Pulmonary artery endothelial cell (primary cell): ENCODE measurements at places on chromosomes 5 and 9. TPM values are rescaled to one million over a fixed set of nuclear protein-coding genes. Genes with fewer than 3 reads are reported as not detected.

The SOHLH1 gene
- not detected in 2 replicates for total RNA-seq

The GNAQ gene
- 37.2 and 39.8 TPM in 2 replicates for total RNA-seq

The FOXI1 gene
- total RNA-seq = not detected in 2 replicates

The AIF1L gene
- 64.6 and 72.3 TPM in 2 replicates for total RNA-seq

The MELK gene
- total RNA-seq = 28.6 and 49.0 TPM in 2 replicates

The IGFBPL1 gene
- total RNA-seq = 0.11 and 0.33 TPM in 2 replicates

The LIX1 gene
- total RNA-seq = not detected in 2 replicates

The SIGMAR1 gene
- total RNA-seq = 59.9 and 66.2 TPM in 2 replicates

The SARDH gene
- total RNA-seq = 0.20 and 0.35 TPM in 2 replicates

The SLC36A3 gene
- total RNA-seq = not detected in 2 replicates

The DAB2 gene
- total RNA-seq = 72.7 and 100 TPM in 2 replicates

The LCN6 gene
- total RNA-seq = not detected in 2 replicates

The ORM2 gene
- total RNA-seq = not detected in 2 replicates

The ADGRD2 gene
- total RNA-seq = not detected in 2 replicates

DNA sequence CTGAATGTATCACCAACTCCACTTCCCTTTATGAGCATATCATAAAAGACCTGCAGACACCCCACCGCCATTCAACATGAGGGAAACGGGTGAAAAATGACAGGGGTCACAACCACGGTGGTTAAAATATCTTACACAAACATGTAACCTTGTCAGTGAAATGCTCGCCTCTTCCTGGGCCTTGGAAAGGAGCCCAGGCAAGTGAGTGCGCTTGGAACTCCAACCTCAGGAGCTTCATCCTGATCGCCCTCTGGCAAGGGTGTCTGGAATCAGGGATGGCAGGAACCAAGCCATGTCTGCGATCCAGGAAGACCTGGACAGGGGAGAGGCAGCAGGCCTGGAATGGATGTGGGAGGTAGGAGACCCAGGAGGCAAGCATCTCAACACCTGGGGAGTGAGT, 282.7 kb downstream of the GAS1 start:
- DNase-seq = no peak

GRCh38 chr9:95762322-95762721, 113.2 kb upstream of the ERCC6L2 start:
- DNase-seq = no peak

GRCh38 chr5:128534726-128535125, 3.3 kb downstream of the FBN2 start:
- no peak for DNase-seq

DNA sequence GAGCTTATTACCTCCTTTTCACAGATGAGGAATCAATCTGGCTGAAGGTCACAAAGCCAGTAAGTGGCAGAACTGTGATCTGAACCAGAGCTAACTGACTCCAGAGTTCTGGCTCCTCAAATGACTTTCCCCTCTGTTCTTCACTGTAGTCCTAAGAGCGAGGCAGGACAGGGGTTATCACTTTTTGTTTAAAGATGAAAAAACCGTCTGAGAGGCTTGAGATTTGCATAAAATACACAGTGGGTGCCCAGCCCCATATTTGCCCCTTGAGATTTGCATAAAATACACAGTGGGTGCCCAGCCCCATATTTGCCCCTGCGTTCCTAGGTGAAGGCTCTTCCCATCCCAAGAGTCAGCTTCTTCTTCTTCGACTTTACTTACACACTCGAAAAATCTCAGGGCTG, 667 bp downstream of the FBXO10 start:
- DNase-seq = no peak

DNA sequence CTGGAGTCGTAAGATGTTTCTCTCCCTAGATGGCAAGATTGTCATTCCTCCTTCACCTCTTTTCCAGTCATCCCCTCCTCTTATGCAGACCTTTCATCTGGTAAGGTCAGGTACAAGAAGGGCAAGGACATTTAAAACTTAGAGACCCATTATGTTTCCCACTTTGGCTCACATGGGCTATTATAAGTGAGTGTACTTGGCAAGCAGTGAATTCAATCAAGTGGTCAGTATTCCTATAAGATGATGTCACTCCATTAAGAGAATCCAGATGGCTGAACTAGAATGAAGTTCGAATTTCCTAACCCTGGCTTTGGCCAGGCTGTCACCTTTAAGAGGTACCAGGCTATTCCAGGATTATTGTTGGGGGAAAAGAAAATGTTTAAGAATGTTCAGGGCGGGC, 32.2 kb downstream of the ZNF131 start:
- DNase-seq = no peak

DNA sequence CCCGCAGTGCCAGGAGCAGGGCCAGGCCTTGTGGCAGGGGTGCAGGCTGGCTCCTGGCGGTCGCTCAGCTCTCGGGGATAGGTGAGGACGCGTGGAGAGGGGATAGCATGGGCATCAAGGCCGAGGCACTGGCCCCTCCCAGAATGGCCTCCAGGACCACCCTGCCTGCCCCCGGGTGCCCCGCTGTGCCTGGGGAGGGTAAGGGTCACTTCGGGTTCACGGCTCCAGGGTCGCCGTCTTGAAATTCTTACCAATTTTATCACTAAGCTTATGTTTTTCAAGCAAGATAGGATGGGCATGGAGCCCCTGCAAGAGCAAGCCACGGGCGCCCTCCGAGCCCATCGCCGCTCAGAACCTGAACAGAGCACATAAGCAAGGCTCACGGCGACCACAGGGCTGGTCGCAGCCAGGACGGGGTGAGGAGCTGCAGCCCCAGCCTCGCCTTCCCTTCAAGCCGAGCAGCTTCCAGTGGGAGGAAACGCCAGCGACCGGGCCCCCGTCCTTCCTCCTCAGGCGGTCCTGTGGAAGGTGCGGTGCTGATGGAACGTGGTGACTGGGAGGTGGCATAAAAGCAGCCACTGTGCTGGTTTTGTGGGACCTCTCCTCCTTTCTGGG, 14.2 kb upstream of the CLPTM1L start:
- DNase-seq = no peak

- no peak for DNase-seq
Measured at GRCh38 chr9:124054582-124055227, 43.1 kb downstream of the LHX2 start.

GRCh38 chr5:63085561-63085960, 506.9 kb downstream of the LRRC70 start:
- DNase-seq = no peak

DNA sequence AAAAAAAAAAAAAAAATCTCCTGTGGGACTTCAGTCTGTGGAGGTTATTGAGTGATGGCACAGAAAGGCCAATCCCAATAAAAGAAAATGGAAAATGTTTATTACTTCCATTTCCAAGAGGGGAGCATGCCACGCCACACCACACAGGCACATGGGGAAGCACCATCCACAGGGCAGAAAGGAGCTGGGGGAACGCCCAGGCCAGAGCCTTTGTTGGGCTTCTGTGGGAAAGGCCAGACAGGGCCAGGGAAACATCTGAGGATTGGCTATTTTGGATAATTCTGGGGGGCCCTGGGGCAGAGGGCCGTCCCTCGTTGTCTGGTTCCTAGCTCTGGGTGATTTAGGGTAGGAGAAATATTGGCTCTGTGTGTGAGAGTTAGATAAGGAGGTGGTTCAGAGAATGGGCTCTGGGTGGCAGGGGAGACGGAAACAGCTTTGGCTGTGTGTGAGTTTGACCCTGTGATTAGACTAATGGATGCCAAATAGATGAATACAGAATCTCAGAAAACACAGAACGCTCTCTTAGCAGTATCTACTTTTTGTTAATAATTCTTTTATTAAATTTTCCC, 49.0 kb upstream of the ABL1 start:
- DNase-seq = no peak

DNA sequence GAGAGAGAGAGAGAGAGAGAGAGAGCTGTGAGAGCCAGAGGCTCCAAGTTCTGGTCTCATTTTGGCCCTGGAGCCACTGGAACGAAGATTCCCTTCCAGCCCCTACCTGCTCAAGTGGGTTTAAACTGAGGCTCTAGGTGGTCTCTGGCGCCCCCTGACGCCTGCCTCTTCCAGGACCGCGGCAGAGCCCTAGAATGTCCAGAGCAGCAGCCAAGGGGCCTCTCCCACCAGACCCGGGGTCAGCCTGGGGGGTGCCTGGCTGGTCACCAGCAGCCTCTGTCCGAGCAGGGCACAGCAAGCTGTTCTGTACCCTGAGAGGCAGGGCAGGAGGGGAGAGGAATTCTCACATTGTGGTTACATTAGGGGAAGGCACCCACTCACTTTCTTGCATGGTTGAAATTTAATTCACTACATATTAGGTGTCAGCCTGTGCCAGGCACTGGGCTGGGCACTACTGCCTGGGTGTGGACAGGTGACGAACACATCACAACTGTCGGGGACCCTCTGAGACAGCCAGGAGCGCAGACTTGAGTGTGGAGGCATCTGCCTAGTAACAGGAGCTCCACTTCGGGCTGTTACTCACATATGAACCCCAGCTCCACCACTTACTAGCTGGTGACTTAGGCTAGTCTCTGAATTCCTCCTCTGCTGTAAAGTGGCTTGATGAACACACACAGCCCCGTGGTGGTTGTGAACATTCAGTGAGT, 44.5 kb downstream of the AMBP start:
- no peak for DNase-seq

GRCh38 chr9:29233193-29233592, 1659.9 kb upstream of the C9orf72 start:
- no peak for DNase-seq

- no peak for DNase-seq
Measured at GRCh38 chr9:115980502-115980901, 173.1 kb upstream of the PAPPA start.

DNA sequence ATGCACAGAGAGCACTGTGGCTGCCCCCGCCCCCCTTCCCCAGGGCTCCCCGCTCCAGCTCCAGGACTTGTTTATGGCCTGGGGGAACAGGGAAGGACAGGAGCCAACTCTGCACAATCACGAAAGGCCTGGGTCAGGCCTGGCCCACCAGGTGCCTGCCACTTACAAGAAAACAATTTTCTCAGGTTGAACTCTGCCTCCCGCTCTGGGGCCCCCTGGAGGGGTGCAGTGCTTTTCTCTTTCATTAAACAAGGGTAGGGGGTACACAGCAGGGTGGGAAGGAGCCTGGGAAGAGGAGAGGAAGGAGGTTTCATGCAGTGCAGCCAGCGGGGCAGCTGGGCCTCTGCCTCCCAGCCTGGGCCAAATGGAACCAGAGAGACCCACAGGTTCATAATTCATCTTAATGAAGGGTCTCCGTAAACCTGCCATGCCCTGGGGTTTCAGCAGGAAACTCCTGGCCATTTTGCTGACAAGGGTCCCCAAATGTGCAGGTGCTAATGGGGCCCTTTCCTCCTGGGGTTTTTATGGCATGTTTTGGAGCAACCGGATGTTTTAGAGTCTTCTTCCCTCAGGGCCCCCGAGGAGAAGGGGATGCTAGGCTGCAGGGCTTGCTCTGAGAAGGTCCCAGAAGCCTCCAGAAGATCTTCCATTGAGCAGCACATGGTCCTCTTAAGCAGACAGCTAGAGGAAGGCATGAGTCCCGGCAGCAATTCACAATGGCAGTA, 219.8 kb downstream of the SLIT3 start:
- DNase-seq = no peak

GRCh38 chr9:4638968-4639367, 23.1 kb upstream of the PLPP6 start:
- DNase-seq = no peak

DNA sequence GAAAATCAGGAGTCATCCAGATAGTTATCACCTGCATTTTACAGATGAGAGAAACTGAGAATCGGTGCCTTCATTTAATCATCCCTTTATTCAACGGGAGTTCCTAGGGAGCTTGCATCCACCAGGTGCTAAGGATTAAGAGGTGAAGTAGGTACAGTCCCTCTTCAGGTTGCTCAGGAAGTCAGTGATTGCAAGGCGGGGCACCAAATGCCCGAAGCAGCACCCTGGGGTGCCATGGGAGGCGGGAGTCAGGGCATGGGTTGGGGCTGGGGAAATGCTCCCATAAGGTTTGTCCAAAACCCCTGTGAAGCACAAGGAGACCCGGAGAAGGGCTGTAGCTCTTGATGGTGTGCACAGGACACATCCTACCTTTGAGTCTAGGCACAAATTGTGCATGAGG, 98.8 kb upstream of the KLF4 start:
- no peak for DNase-seq

- no peak for DNase-seq
Measured at GRCh38 chr5:61389609-61390008, 57.6 kb downstream of the ZSWIM6 start.

DNA sequence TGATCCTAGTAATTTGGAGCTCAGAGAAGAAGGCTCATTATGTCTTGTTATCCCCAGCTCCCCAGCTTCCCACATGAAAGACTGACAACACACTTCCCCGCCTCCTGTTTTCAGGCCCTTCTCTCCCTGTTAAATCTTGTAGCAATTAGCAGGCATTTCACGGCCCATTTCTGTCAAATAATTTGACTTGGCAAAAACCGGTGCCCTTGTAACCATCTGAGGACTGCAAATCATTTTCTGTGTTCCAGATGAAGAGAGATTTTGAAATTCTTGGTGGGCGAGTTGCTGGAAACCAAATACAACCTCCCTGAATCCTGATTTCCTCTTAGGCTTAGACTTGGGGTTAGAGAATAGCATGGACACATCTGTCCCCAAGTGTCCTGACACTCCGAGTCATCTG, 109.7 kb downstream of the MSX2 start:
- DNase-seq = no peak

- DNase-seq = no peak
Measured at GRCh38 chr5:143133721-143134120, 269.8 kb downstream of the NR3C1 start.
